ENCODE measurements at places on chromosomes 12 and 14. TPM values are rescaled to one million over a fixed set of nuclear protein-coding genes. Genes with fewer than 3 reads are reported as not detected.

DNA sequence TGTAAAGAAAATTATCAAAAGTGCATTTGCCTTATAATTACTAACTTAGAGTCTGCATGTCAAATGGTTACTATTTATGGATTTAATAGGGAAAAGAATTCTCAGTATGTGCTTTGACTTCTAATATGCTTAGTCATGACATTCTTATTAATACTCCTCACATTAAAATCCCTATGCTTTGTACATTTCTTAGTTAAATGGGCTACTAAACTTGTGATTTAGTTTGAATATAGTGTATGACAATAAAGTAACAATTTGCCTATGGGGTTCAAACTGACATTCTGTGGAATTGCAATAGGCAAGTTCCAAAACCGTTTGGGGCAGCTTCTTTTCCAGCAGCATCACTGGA, 361.9 kb upstream of the TMTC1 start:
- no peak overlapping the region for H3K4me3 ChIP-seq
- H3K27ac ChIP-seq: no peak overlapping the region
- H3K36me3 ChIP-seq: no peaks in the 10 kb centered on the region
- H3K27me3 ChIP-seq: peaks cover 2% of the 10 kb centered on the region
- no peak for DNase-seq
- H3K4me1 ChIP-seq: no peaks in the 10 kb centered on the region

The RBM19 gene
- total RNA-seq: 89.0 TPM

DNA sequence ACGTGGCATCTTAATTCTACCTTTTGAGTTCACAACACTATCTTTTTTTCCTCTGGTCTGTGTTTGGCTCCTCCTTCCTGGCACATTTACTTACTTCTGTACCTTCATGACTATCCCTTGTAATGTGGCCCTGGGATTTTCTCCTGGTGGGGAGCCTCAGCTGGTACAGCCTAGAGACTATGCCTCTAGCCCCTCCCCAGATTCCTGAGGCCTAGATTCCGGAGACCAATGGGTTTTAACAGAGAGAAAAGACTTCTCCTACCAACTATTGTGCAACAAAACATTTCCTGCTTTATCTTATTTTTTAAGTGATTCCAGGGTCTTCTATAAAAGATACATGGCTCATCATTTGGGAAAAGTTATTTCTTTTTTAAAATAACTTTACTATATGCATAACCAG, 216.2 kb upstream of the KRR1 start:
- no peak for DNase-seq
- no peak overlapping the region for H3K4me3 ChIP-seq
- peaks cover 4% of the 10 kb centered on the region for H3K27me3 ChIP-seq
- peaks cover 10% of the 10 kb centered on the region for H3K4me1 ChIP-seq
- H3K27ac ChIP-seq: no peak overlapping the region

- H3K4me3 ChIP-seq: no peak overlapping the region
- H3K36me3 ChIP-seq: no peaks in the 10 kb centered on the region
- no peak overlapping the region for H3K27ac ChIP-seq
- H3K4me1 ChIP-seq: no peaks in the 10 kb centered on the region
Measured at GRCh38 chr14:103078420-103078749, 5.6 kb upstream of the LBHD2 start.

The OTOGL gene
- total RNA-seq: not detected

GRCh38 chr14:91115986-91116770, 2.3 kb downstream of the DGLUCY start:
- DNase-seq: peak; percentile 41
- H3K27ac ChIP-seq: peak overlapping the region; percentile 95
- H3K36me3 ChIP-seq: peaks cover 38% of the 10 kb centered on the region
- H3K4me1 ChIP-seq: peaks cover 63% of the 10 kb centered on the region
- no peaks in the 10 kb centered on the region for H3K27me3 ChIP-seq
- H3K4me3 ChIP-seq: peak overlapping the region; percentile 94

DNA sequence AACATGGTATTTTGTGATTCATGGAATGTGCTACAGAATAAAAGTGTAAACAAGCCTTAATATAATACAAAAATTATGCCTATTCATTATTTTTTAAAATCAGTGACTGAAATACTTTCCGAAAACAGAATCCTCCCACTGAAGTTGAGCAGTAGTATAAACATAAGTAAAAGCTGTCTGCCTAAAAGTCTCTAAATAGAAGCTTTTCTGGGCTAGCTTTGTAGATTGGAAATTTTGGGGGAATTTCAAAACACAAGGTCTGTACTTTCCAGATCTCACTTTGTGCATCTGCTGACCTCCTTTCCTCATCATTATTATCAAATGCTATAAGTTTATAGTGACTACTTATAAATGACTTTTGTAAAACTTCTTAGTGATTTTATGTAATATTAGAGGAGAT, 80.4 kb upstream of the TRHDE start:
- peaks cover under 1% of the 10 kb centered on the region for H3K36me3 ChIP-seq
- H3K4me1 ChIP-seq: no peaks in the 10 kb centered on the region
- no peaks in the 10 kb centered on the region for H3K27me3 ChIP-seq

The CCDC91 gene
- 15.3 TPM for total RNA-seq

DNA sequence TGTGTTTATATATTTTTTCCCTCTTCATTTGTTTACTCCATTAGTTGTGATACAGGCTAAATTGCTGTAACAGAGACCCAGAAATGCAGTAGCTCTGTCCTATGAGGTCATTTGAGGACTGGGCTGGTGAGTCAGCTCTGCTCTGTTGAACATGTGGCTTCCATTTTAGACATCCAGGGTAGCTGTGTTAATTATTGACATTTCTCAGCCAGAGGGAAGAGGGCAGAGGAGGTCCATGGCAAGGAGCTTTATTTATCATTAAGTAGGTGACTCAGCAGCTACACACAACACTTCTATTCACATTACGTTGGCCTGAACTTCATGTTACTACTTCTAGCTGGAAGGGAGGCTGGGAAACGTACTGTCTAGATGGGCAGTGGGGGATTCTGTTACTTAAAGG, 85.4 kb downstream of the PTCSC3 start:
- H3K4me1 ChIP-seq: no peaks in the 10 kb centered on the region
- H3K36me3 ChIP-seq: no peaks in the 10 kb centered on the region
- peaks cover 8% of the 10 kb centered on the region for H3K27me3 ChIP-seq
- no peak overlapping the region for H3K4me3 ChIP-seq
- no peak for DNase-seq
- no peak overlapping the region for H3K27ac ChIP-seq

DNA sequence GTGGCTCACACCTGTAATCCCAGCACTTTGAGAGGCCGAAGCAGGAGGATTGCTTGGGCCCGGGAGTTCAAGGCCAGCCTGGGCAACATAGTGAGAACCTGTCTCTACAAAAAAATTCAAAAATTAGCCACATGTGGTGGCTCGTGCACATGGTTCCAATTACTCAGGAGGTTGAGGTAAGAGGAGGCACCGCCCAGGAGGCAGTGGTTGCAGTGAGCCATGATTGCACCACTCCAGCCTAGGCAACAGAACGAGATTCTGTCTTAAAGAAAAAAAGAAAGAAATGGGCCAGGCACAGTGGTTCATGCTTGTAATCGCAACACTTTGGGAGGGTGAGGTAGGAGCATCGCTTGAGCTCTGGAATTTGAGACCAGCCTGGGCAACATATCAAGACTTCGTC, 33.5 kb downstream of the MAP1LC3B2 start:
- no peaks in the 10 kb centered on the region for H3K36me3 ChIP-seq
- H3K27me3 ChIP-seq: no peaks in the 10 kb centered on the region
- DNase-seq: no peak
- peaks cover 19% of the 10 kb centered on the region for H3K4me1 ChIP-seq
- no peak overlapping the region for H3K27ac ChIP-seq

- no peak for DNase-seq
- no peak overlapping the region for H3K27ac ChIP-seq
- no peaks in the 10 kb centered on the region for H3K27me3 ChIP-seq
- H3K4me3 ChIP-seq: no peak overlapping the region
- H3K4me1 ChIP-seq: peaks cover 48% of the 10 kb centered on the region
Measured at GRCh38 chr14:73462048-73462715, 3.8 kb upstream of the NUMB start.

DNA sequence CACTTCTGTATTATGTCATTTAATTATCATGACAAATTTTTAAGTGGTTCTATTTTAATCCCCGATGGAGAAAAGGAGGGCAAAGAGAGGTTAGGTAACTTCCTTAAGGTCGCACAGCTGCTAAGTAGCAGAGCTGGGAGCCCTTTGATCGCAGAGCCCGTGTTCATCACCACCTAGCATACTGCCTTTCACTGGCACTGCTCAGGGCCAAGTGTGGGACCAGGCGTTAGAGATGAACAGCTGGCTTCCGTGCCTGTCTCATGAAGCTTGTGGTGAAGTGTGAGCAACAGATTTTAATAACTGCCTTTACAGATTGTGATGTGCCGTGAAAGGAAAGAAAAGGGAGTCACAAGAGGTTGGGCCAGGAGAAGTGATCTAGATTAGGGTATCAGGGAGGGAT, 273.6 kb downstream of the AKAP6 start:
- no peaks in the 10 kb centered on the region for H3K36me3 ChIP-seq
- no peak for DNase-seq
- no peaks in the 10 kb centered on the region for H3K27me3 ChIP-seq
- H3K27ac ChIP-seq: no peak overlapping the region
- H3K4me1 ChIP-seq: no peaks in the 10 kb centered on the region

GRCh38 chr12:106131676-106132075, 7.1 kb downstream of the NUAK1 start:
- H3K27ac ChIP-seq: no peak overlapping the region
- H3K27me3 ChIP-seq: peaks cover 38% of the 10 kb centered on the region
- no peak overlapping the region for H3K4me3 ChIP-seq
- no peak for DNase-seq
- no peaks in the 10 kb centered on the region for H3K36me3 ChIP-seq

The BAG5 gene
- total RNA-seq: 16.6 TPM

DNA sequence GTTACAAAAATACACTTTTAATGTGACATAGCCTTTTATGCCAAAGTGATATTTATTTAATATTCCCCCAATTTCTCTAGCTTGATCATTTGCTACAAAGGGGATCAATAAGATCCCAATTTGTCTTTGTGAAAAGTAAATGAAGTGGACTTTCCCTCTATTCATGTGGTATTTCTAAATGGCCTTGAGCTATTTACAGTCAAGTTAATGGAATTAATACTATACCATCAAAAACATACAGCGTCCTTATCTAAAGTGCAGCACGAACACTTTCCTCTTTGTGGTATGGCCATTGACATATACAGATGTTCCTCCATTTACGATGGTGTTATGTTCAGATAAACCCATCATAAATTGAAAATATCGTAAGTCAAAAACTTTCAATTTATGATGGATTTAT, 23.2 kb downstream of the CFL2 start:
- H3K4me1 ChIP-seq: peaks cover 7% of the 10 kb centered on the region
- H3K27ac ChIP-seq: no peak overlapping the region
- no peaks in the 10 kb centered on the region for H3K36me3 ChIP-seq
- H3K27me3 ChIP-seq: no peaks in the 10 kb centered on the region

- H3K27me3 ChIP-seq: peaks cover 9% of the 10 kb centered on the region
- no peaks in the 10 kb centered on the region for H3K4me1 ChIP-seq
- H3K36me3 ChIP-seq: no peaks in the 10 kb centered on the region
- no peak overlapping the region for H3K4me3 ChIP-seq
Measured at GRCh38 chr12:130121226-130122000, 40.9 kb upstream of the FZD10 start.

DNA sequence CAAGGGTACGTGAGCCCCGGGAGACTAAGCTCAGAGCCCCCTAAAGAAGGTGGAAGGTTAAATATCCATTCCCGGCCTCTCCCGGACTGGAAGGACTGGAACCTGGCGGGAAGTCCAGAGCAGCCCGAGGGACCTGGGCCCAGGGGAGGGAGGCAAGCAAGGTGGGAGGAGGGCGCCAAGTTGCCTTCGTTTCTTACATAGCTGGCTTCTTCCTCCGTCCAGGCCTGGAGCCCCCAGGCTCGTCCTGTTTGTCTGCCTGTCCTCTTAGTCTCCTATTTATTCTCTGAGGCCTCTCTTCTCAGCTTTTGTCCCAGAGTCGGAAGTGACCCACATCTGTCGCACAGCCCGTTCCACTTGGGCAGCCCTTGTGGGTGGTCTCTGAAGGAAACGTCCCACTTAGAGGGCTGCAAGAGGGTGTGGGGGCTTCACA, 745 bp downstream of the PCK2 start:
- H3K4me1 ChIP-seq: peaks cover 32% of the 10 kb centered on the region
- DNase-seq: no peak
